ENCODE measurements at places on chromosomes 16 and 17.

DNA sequence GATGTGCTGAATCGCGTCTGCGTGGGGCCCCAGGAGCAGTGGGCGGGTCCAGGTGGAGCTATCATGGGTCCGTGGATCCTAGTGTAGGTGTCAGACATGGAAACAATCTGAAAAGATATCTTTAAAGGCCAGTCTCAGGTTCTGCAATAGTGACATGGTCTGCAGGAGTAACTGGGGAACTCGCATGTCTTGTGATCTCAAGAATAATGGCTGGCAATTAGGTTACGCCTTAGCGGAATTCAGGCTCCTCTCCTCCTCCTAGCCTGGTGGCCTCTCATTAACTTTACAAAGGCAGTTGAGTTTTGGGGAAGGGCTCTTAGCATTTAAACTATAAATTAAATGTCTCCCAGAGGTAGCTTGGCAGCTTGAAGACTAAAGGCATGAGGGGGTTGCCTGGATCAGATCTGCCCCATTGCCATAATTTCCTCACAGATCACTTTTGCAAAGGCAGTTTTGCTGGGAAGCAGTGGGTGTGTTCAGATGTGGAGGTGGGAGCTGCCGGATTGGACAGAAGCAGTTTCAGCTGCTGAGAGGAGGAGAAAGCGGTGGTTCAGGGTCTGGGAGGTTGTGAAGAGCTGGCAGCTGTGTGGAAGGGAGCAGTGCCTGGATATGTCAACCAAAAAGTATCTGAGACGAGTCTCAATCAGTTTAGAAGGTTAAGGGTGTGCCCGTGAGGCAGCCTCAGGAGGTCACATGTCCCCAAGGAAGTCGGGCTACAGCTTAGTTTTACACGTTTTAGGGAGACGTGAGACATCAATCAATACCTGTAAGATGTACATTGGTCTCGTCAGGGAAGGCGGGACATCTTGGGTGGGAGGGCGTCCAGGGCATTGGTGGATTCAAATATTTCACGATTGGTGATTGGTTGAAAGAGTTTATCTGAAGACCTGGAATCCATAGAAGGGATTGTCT is 2.7 kb downstream of the TBCD start:
- DNase-seq = no peak

DNA sequence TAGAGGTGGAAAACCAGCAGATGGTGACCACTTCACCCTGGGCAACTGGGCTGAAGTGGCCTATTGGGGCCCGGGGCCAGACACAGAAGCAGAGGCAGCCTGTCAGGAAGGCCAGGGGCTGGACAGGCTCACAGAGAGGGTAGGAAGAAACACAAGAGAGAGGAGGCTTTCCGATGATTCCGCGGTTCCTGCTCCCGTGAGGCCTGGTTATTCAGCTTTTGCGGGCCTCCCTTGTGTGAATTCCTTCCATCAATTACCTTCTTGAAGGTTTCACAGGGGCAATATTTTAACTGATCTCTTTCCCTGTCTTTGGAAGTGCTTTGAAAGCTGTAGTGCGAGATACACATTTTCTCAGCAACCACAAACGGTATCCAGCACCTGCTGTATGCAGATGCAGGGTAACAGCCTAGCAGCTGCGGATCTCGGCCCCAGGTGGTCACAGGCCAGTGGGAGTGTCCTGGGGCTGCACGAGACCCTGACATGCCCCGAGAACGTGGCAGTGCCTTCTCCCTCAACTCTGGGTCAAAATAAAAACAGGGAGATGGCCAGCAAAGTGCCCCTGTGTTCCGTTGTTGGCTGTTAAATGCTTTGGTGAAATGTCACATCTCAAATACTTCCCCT is 11.6 kb upstream of the CMIP start:
- no peak for DNase-seq

DNA sequence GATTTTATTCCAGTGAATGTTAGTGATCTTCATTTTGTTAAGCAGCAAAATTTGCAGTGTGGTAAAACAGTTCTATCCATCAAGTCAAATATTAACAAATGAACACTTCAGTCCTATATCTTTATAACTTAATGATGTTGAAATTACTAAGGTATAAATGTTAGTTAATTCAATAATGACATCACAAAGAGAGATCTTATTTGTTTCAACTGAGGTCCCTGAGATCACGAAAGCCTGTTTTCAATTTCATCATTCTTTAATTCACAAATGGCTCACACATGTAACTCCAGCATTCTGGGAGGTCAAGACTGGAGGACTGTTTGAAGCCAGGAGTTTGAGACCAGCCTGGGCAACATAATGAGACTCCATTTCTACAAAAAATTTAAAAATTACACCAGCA is 13.9 kb downstream of the SMURF2 start:
- no peak for DNase-seq

GRCh38 chr17:48725004-48725287 is 2.0 kb downstream of the PRAC2 start:
- DNase-seq = no peak

GRCh38 chr16:86773354-86773715 is 195.0 kb downstream of the FOXL1 start:
- no peak for DNase-seq

DNA sequence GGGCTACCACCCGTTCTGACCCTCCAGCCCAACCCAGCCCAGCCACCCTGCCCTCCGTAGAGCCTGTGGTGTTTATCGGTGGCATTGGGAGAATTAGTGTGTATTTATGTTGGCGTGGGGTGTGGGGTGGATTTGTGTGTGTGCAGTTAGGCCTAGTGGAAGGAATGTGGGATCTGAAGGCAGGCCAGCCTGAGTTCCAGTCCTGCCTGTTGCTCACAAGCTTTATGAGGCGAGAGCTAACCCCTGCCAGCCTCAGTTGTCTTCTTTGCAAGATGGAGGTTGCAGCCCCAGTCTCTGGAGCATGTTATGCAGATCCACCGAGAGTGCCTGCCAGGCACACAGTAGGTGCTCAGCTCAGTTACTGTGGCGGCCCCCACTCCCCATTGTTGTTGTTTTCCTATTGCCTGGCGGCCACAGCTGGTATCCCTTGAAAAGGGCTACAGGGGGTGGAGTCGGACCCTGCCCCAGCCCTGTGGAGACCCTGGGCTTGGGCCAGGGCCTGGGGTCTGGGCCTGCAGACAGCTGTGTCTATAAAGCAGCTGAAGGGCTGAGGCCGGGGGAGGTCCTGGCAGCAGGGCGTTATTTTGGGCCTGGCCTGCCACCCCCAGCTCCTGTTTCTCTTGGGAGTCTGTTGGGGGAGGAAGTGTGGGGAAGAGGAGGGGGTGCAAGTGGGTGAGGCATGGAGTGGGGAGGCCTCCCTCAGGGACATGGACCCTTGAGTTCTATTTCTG is 5.1 kb downstream of the ERBB2 start:
- no peak for DNase-seq

GRCh38 chr17:45366691-45367090 is 49.9 kb upstream of the MAP3K14 start:
- no peak for DNase-seq

DNA sequence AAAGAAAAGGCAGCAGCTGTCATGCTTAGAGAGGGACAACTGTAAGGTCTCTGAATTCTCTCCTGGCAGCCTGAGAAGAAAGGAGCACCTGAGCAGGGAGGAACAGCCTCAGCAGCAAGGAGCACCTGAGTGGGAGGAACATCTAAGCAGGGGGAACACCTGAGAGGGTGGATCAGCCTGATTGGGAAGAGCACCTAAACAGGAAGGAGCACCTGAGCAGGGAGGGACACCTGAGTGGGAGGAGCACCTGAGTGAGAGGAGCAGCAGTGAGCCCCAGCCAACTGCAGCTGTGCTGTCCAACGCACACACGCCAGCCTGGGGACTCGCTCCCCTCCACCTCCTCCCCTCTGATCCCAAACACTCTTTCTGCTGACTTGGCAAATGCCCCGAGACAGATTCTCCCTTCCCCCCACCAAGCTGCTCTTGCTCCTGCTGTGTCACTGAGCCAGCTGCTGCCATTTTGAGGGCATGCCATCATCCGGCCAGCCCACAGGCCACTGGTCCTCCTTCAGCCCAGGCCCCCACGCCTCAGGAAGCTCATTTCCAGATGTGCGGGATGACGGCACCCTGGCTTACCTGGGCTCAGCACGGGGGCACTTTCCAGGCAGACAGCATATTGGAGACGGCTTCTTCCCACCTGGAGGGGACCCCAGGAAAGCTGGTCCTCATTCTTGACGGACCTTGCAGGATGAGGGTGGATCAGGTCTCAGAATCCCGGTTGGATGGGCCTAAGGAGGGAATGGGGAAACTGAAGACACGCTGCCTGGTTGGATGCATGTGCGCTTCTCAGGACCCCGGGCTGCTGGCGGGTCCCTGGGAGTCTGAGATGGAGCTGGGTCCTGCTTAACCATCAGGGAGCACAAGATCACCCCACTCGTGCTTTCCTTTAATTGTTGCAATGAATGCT is 57.7 kb upstream of the RBFOX3 start:
- DNase-seq = no peak

- no peak for DNase-seq
Observed at GRCh38 chr17:57928928-57929327, 26.3 kb downstream of the CUEDC1 start.

DNA sequence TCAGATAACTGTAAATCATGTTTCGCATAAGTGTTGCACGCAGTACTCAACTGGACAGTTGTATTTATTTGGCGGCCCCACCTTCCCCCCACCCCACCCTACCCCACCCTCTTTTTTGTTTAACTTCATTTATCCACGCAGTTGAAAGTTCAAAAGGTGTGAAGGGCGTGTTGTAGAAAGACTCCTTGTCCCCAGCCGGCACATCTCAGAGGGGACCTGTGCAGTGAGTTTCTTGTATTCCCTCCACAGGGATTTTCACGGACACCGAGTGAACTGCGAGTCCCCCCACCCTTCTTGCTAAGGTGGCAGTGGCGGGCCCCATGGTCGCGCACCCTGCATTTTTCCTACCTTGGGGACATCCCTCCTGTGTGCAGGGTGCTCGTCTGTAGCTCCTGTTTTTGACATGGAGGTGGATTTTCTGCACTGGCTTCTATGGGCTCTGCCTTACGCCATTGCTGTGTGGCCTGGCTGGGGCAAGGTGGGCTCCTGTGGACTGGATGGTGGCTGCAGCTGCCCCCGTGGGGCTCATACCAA is 36.2 kb downstream of the ADCY7 start:
- no peak for DNase-seq

- no peak for DNase-seq
Observed at GRCh38 chr17:39118674-39119419, 32.6 kb downstream of the PLXDC1 start.

DNA sequence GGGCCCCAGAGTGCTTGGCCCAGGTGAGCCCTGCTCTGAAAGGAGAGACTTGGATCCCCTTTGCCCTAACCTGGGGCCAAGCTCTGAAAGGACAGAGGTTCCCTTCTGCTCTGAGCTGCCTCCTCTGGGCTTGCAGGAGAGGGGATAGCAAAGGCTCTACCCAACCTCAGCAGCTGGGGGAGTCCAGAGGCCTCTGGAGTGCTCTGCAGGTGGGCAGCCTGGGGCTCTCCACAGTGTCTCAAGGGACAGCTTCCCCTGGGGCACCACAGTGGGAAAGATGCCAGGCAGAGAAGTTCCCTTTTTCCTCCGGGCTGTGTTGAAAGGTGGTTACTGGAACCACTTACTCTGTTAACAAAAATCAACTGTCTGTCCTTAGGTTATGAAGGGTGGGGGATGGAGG is 48.2 kb upstream of the MGAT5B start:
- DNase-seq = no peak

DNA sequence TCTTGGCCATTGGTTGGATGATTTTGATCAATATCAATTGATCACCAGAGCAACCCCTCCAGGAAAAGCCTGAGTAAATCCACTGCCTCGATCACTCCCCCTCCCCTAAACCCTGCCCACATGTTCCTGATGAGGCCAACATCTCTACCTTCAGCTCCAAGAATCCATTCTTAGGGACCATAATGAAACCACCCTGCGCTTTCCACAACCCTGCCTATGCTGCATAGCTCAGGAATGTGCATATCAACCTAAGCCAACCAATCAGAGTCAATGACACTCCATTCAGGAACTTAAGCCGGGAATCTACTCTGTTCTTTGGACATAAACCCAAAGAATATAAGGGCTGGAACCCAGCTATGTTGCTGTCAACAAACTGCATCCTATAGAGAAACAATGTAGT is 86.3 kb downstream of the MYH11 start:
- DNase-seq = no peak

GRCh38 chr17:82092628-82092994 is 5.4 kb downstream of the FASN start:
- DNase-seq = no peak

DNA sequence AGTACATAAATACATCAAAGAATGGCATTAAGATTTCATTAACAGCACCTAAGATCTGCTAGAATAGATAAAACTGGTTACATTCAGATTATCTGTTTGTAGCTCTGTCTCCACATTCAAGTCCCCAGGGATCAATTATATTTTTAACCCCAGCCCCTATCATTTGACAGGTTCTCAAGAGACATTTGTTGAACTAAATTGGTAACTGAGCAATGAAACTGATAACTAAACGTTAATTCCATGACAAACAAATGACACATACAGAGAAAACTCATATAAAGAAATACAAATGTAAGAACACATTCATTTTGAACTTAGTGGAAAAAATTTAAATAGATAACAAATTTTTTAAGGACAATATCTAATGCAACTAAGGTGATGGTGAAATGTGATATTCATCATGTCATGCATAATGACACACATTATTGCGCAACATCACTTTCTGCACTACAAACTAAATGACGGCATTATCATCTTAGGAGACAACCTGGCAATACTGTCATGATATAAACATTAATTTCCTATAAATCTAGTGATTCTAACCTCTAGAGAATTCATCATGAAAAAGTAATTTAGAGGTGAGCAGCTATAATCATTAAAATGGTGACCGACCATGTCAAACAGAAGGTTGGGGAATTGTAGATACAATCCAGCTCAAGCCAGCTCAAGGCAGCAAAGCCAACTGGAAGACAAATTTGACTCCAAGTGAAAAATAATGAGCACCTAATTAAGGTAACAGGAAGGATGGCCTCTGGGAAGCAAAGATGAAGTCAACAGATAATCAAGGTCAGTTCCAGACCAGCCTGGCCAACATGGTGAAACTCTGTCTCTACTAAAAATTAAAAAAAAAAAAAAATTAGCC is 9.5 kb downstream of the ARHGAP17 start:
- DNase-seq = no peak

GRCh38 chr17:77280304-77281121 is 139.7 kb downstream of the SEC14L1 start:
- no peak for DNase-seq

- no peak for DNase-seq
Observed at GRCh38 chr17:49482144-49482817, 12.8 kb upstream of the NGFR start.

- no peak for DNase-seq
Observed at GRCh38 chr16:66513111-66513723, 36.7 kb downstream of the TK2 start.

- DNase-seq = no peak
Observed at GRCh38 chr17:36461330-36462110, 25.0 kb upstream of the ZNHIT3 start.

GRCh38 chr16:87076950-87077749 is 240.0 kb downstream of the C16orf95 start:
- peak; percentile 79 for DNase-seq

GRCh38 chr17:33858121-33858520 is 397.0 kb upstream of the CCL2 start:
- DNase-seq = no peak

DNA sequence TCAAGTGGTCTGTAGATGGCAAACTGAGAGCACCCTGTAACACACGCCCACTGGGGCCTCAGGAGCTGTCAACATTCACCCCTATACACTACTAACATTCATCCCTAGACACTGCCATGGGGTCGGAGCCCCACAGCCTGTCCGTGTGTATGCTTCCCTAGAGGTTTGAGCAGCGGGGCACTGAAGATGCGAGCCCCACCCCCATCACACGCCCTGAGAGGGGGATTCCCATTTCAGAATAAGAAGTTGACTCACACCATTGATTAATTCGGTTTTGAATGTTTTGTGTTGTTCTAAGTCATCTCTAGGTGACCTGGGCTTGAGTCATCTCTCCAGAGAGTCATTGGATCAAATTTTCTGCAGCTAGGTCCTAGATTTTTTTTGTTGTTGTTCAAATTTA is 37.3 kb upstream of the MMD start:
- no peak for DNase-seq
